ENCODE measurements at places on chromosomes 6 and 20.
A peak's percentile ranks its signal among the peaks of the same experiment; 100 is the strongest.

GRCh38 chr20:51668515-51668914 lies 99.7 kb downstream of the ATP9A start:
- H3K36me3 ChIP-seq = peaks cover 22% of the 10 kb centered on the region
- no peak overlapping the region for H3K4me3 ChIP-seq
- no peaks in the 10 kb centered on the region for H3K4me1 ChIP-seq
- no peak for DNase-seq
- H3K27me3 ChIP-seq = no peaks in the 10 kb centered on the region

DNA sequence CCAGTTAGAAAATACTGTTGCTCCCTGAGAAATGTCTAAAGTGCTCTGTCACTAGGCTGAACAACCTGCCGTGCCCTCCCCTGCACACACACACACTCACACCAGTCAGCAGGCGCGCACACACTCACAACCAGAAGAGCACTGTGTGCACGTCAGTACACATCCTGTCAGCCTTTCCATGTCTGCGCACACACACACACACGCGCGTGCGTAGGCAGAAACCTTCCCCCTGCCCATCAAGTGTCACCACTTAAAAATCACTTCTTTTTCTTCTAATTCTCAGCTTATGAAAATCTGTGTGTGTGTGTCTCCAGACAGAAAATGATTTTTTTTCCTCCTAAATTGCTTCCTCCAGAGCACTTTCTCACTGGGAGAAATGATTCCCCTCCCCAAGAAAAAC lies 100.3 kb downstream of the EDN3 start:
- H3K4me1 ChIP-seq = peaks cover 8% of the 10 kb centered on the region
- no peaks in the 10 kb centered on the region for H3K36me3 ChIP-seq
- H3K27ac ChIP-seq = no peak overlapping the region
- H3K4me3 ChIP-seq = no peak overlapping the region

DNA sequence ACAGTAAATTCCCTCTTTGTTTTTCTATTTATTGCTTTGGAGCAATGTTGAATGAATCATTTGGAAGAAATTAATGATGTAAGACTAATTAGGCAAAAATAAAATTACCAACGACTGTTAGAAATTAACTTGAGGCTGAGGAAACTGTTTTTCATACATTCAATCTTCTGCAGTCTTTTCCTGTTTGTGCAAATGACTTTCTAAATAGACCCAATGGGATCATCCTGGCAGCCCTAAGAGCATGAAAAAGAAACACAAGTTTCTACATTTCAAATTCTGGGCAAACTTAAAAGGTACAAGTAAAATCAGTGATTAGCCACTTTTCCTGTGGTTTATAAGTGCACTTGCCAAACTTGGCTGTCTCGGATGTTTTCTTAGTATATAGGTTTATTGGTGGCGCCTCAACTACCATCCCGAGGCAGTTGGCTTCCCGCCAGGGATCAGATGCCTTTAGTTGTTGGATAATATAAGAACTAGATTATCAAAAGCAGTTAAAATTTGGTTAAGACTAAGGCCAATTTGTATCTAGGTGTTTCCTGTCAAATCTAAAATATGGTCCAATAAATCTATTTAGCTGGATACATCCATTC lies 181.2 kb downstream of the ISM1 start:
- no peaks in the 10 kb centered on the region for H3K36me3 ChIP-seq
- no peaks in the 10 kb centered on the region for H3K4me1 ChIP-seq
- no peak for DNase-seq

GRCh38 chr20:22366631-22367030 lies 217.7 kb downstream of the FOXA2 start:
- H3K4me1 ChIP-seq = no peaks in the 10 kb centered on the region
- no peak overlapping the region for H3K27ac ChIP-seq
- no peak for DNase-seq
- H3K4me3 ChIP-seq = no peak overlapping the region

GRCh38 chr20:39554341-39554740 lies 592.2 kb downstream of the DHX35 start:
- no peak overlapping the region for H3K27ac ChIP-seq
- no peak overlapping the region for H3K4me3 ChIP-seq
- DNase-seq = no peak
- H3K27me3 ChIP-seq = no peaks in the 10 kb centered on the region
- H3K4me1 ChIP-seq = no peaks in the 10 kb centered on the region

DNA sequence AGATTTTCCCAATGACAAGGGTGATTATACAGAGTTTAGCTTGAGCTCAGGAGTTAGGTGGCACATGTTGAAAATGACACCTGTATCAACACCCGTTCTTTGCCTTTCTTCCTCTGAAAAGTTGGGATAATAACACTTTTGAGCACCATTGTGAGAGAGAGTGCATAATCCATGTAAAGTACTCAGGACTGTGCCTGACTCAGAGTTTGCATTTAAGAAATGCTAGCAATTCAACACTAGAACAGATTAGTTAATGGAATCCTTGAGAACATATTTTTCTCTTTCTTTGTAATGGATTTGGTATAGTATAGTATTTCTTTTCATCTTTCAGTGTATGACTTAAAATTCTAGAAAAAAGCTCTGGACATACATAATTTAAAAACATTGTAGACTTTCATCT lies 449.2 kb downstream of the GJA1 start:
- no peak for DNase-seq
- H3K27ac ChIP-seq = no peak overlapping the region
- H3K4me3 ChIP-seq = no peak overlapping the region
- no peaks in the 10 kb centered on the region for H3K4me1 ChIP-seq
- no peaks in the 10 kb centered on the region for H3K27me3 ChIP-seq

DNA sequence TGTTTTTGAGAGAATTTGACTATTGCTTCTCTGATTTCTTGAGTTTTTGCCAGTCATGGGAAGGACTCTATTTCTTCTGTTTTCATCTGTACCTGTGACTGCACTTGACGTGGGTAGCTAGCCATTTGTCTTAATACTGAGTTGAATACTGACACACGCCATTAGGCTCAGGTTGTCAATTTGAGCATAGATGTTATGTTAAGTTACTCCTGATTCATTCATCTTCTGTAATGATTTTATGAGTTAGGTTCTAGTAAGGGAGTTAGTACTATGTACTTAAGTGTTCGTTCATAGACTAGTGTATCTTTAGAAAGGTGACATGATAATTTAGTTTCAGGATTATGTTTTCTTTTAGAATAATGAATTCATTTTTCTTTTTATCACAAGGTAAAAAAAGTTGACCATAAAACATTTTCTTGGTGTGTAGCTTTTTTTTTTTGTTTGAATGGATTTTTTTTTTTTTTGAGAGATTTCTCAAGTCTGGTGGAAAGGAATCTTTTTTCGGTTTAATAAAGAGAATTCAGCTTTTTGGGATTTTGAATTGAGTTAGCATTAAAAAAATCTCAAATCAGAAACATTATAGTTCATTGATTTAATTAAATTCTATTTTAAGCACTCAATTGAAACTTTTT lies 1.7 kb downstream of the AFDN start:
- no peaks in the 10 kb centered on the region for H3K36me3 ChIP-seq
- no peak for DNase-seq
- peak overlapping the region; percentile 61 for H3K4me3 ChIP-seq
- H3K4me1 ChIP-seq = peaks cover 27% of the 10 kb centered on the region
- H3K27me3 ChIP-seq = no peaks in the 10 kb centered on the region

DNA sequence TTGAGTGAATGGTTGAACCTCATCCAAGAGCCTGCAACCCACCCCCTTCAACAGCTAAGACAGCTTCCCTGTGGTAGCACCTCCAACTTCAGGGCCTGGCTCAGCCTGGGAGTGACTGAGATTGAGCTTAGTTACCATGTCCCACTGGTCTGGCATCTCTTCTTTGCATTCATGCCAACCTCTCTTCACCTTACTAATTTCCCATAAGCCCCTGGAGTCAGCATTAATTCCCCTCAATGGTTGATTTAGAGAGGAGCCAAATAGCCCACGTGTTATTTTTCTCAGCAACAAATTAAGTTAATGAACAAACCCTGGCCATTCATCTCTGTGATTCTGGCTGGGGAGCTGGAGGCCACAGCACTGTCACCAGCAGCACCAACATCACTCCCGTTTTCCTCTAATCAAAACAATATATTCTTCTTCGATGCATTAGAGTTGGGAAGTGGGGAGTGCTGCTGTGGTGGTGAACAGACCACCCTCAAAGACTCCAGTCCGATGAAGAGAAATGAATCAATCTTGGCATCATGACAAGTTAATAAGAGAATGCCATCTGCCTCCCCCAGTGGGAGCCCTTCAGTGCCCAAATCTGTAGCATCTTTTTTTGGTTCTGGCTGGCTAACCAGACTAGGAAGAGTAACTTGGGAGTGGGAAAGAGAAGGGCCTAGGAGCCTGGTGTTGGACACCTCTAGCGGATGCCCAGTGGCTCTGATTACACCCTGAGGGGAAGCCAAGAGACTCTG lies 316.9 kb upstream of the RNF24 start:
- no peak for DNase-seq
- no peak overlapping the region for H3K4me3 ChIP-seq
- H3K4me1 ChIP-seq = no peaks in the 10 kb centered on the region

DNA sequence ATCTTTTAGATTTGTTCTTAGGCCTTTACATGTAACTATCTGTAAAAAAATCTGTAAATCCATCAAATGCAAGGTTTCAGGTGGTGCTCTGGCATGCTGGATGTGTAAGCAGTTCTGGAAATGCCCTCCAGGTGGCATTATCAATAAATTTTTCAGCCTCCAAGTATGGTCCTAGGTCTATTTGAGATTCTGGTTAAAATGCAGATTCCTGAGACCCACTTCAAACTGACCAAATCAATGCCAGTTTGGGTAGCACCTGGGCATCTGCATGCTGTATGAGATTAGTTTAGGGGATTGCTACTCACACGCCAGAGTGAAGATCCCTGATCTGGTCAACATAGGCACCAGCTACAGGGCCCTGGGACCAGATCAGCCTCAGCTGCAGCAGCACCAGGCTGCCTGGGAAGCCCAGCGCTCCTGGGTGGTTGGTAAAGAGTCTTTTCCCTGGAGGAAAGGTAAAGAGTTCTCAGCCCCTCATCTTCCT lies 507.3 kb upstream of the CITED2 start:
- no peaks in the 10 kb centered on the region for H3K36me3 ChIP-seq
- DNase-seq = no peak
- H3K4me3 ChIP-seq = no peak overlapping the region
- H3K27me3 ChIP-seq = no peaks in the 10 kb centered on the region
- no peak overlapping the region for H3K27ac ChIP-seq

GRCh38 chr6:138576313-138576712 lies 77.0 kb upstream of the NHSL1 start:
- DNase-seq = no peak
- no peak overlapping the region for H3K27ac ChIP-seq
- no peaks in the 10 kb centered on the region for H3K36me3 ChIP-seq
- no peaks in the 10 kb centered on the region for H3K4me1 ChIP-seq
- no peaks in the 10 kb centered on the region for H3K27me3 ChIP-seq
- no peak overlapping the region for H3K4me3 ChIP-seq

GRCh38 chr6:90941885-90942284 lies 355.0 kb upstream of the MAP3K7 start:
- H3K27ac ChIP-seq = no peak overlapping the region
- no peaks in the 10 kb centered on the region for H3K27me3 ChIP-seq
- no peak for DNase-seq
- no peaks in the 10 kb centered on the region for H3K4me1 ChIP-seq

DNA sequence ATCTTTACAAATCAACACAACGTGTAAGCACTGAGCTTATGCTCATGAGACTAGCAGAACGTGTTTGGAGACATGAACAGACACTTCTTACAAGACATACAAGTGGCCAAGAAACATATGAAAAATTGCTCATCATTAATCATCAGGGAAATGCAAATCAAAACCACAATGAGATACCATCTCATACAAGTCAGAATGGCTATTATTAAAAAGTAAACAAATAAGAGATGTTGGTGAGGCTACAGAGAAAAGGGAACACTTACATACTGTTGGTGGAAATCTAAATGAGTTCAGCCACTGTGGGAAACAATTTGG lies 327.9 kb upstream of the SOX4 start:
- no peak overlapping the region for H3K27ac ChIP-seq
- no peaks in the 10 kb centered on the region for H3K4me1 ChIP-seq
- DNase-seq = no peak
- no peak overlapping the region for H3K4me3 ChIP-seq

- H3K36me3 ChIP-seq = no peaks in the 10 kb centered on the region
- H3K27ac ChIP-seq = no peak overlapping the region
- H3K4me1 ChIP-seq = no peaks in the 10 kb centered on the region
- no peaks in the 10 kb centered on the region for H3K27me3 ChIP-seq
These were observed 6.9 kb upstream of the PPP1R3G start for GRCh38 chr6:5078121-5078669.

- peaks cover 8% of the 10 kb centered on the region for H3K4me1 ChIP-seq
- H3K27ac ChIP-seq = no peak overlapping the region
- no peaks in the 10 kb centered on the region for H3K27me3 ChIP-seq
- DNase-seq = peak; percentile 29
These were observed 63.4 kb upstream of the AFDN start for GRCh38 chr6:167763056-167763944.

DNA sequence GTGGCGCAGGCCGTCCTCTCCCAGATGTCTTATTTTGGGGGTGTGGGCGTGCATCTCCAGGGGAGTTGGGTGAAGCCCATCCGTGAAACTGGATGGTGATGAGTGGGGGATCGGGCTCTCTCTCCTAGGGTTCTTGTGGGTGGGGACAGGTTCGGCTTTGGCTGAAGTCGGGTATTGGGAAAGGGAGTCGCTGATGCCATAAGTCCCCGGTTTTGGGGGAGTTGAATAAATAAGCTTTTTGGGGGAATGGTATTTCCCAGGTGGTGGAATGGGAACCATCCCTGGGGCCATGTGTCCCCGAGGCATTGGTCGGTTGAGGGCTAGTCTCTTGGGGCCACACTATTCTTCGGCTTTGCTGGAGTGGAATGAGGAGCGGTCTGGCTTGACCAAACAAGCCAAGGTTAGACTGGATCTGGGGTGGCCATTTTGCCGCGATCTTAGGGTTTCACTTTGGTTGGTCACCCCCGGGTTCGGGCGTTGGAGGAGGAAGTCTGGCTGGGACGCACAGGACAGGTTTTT lies 481 bp downstream of the ZNF133 start:
- H3K27ac ChIP-seq = peak overlapping the region; percentile 99
- H3K4me3 ChIP-seq = peak overlapping the region; percentile 83
- peaks cover 7% of the 10 kb centered on the region for H3K36me3 ChIP-seq
- H3K27me3 ChIP-seq = peaks cover 6% of the 10 kb centered on the region
- no peak for DNase-seq

GRCh38 chr6:41651246-41651961 lies 13.1 kb downstream of the MDFI start:
- no peaks in the 10 kb centered on the region for H3K36me3 ChIP-seq
- H3K27ac ChIP-seq = no peak overlapping the region
- H3K27me3 ChIP-seq = no peaks in the 10 kb centered on the region
- H3K4me1 ChIP-seq = peaks cover 8% of the 10 kb centered on the region

GRCh38 chr6:129619579-129620233 lies 90.3 kb downstream of the ARHGAP18 start:
- no peaks in the 10 kb centered on the region for H3K4me1 ChIP-seq
- H3K4me3 ChIP-seq = no peak overlapping the region
- H3K27me3 ChIP-seq = no peaks in the 10 kb centered on the region
- no peak for DNase-seq

- H3K27me3 ChIP-seq = no peaks in the 10 kb centered on the region
- no peak overlapping the region for H3K4me3 ChIP-seq
- DNase-seq = no peak
- no peaks in the 10 kb centered on the region for H3K36me3 ChIP-seq
- H3K4me1 ChIP-seq = no peaks in the 10 kb centered on the region
These were observed 113.6 kb downstream of the C6orf58 start for GRCh38 chr6:127690588-127690987.

Data from upper lobe of right lung (tissue), 1 donor.